ENCODE measurements at places on chromosomes 3 and 15.

GRCh38 chr3:14289590-14290461, 111.2 kb downstream of the LSM3 start:
- DNase-seq, result no peak

DNA sequence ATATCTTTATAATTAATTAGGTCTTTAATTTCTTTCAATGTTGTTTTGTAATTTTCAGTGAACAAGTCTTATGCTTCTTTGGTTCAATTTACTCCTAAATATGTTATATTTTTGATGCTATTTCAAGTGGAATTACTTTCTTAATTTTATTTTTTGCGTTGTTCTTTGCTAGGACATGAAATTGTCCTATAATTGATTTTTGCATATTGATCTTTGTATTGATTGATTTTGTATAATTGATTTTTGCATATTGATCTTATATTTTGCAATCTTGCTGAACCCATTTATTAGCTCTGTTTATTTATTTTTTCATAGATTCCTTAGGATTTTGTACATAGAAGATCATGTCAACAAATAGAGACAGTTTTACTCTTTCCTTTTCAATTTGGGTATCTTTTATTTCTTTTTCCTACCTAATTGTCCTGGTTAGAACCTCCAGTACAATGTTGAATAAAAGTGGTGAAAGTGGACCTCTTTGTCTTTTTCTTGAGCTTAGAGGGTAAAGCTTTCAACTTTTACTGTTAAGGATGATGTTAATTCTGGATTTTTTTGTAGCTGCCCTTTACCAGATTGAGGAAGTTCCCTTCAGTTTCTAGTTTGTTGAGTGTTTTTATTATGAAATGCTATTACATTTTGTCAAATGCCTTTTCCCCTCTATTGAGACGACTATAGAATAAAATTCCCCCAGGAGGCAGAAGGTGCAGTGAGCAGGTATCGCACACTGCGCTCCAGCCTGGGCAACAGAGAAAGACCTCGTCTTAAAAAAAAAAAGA, 36.8 kb upstream of the CCDC50 start:
- DNase-seq, result no peak

DNA sequence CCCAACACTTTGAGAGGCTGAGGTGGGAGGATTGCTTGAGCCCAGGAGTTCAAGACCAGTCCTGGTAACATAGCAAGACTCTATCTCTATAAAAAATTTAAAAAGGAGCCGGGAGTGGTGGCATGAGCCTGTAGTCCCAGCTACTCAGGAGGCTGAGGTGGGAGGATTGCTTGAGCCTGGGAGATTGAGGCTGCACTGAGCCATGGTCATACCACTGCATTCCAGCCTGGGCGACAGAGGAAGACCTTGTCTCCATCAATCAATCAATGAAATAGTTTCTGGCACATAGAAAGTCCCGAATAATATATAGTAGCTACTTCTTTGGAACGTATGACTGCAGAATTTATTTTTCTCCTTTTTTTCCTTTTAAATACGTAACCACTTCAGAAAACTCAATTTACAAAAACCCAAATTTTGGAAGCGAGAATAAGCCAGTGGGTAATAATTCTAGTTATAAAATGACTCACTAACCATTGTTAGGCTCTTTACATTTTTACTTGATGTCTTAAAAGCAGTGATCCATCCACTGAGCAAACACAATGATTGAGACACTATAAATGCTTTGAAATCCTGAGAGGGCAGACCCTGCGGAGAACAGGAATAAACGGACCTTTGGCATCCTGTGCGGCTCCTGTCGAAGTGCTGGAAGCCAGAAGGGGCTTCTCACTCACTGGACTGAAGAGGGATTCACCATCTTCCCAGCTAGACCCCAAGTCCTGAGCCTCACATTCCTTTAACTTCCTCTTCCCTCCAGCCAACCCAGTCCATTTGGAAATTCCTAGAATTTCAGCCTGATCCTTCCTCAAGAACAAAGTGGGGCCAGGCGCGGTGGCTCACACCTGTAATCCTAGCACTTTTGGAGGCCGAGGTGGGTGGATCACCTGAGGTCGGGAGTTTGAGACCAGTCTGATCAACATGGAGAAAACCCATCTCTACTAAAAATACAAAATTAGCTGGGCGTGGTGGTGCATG, 68.4 kb upstream of the MFGE8 start:
- DNase-seq, result no peak

DNA sequence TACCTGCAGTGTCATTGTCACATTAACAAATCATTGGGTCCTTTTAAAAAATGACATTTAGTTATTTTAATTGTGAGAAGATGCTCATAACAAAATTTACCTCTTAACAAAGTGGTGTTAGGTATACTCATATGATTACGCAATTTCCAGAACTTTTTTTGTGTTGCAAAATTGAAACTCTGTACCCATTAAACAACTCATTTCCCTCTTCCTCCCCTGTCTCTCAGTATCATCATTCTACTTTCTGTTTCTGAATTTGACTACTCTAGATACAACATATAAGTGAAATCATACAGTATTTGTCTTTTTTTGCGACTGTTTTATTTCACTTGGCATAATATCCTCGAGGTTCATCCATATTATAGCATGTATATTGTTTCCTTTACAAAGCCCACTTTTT, 58.7 kb upstream of the CHST2 start:
- no peak for DNase-seq

- DNase-seq, result no peak
Observed at GRCh38 chr3:32239307-32240158, 1.1 kb downstream of the CMTM8 start.

DNA sequence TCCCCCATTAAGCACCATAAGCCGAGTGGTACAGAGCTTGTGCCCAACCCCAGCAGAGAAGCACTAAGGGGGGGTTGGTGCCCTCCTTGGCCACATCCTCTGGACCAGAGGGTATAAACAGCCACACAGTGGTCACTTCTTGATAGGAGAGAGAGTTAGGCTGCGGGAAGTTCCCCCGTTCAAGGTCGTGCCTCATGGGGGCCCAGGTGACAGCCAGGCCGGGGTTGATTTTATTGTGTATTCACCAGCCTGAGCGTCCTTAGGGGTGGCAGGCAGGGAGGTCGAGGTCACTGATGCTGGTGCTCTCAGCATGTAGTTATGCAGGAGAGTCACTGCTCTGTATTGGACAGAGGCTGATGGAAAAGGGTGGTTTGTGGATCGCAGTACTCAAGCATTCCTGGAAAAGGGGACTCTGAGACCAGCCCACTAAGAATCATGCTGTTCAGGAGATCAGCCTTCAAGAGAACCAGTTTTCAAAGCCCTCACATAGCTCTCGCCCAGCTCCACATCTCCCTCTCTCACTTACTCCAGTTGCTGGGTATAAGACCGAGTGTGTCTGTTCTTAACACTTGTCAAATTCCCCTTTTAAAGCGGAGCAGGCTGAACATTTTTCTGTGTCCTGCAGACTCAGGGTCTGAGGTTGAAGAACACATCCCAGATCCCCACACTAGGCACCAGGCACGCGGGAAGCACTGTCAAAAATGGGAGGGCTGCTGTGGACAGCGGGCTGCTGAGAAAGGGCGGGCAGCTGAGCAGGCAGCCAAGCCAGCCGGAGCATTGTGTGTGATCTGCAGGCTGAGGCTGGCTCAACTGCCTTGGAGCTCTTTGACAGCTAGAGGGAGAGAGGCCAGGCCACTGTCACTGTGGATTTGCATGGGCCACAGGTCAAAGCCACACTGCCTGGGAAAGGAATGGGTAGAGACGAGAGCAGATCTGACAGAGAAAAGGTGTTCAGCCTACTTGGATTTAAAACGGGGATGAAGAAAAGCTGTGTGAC, 279.3 kb upstream of the LRRFIP2 start:
- DNase-seq, result peak; percentile 63

GRCh38 chr3:50259432-50260026, 9.4 kb upstream of the SEMA3B start:
- no peak for DNase-seq

GRCh38 chr3:159924411-159924810, 64.2 kb upstream of the IL12A start:
- no peak for DNase-seq

GRCh38 chr3:78724859-78725258, 1042.9 kb downstream of the ROBO1 start:
- DNase-seq, result no peak

DNA sequence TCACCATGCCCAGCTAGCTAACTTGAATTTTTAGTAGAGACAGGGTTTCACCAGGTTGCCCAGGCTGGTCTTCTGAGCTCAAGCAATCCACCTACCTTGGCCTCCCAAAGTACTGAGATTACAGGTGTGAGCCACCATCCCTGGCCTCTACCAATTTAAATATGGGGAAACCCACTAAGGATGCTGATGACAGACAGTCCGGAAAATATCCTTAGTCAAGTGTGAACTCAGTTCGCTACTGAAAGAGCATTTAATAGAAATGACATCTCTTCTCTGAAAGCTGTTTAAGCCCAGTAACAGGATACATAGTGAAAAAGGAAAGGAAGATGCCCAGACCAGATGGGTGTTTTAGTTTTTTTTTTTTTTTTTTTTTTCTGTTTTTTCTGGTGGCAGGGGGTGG, 7.7 kb upstream of the GRAMD2A start:
- no peak for DNase-seq

DNA sequence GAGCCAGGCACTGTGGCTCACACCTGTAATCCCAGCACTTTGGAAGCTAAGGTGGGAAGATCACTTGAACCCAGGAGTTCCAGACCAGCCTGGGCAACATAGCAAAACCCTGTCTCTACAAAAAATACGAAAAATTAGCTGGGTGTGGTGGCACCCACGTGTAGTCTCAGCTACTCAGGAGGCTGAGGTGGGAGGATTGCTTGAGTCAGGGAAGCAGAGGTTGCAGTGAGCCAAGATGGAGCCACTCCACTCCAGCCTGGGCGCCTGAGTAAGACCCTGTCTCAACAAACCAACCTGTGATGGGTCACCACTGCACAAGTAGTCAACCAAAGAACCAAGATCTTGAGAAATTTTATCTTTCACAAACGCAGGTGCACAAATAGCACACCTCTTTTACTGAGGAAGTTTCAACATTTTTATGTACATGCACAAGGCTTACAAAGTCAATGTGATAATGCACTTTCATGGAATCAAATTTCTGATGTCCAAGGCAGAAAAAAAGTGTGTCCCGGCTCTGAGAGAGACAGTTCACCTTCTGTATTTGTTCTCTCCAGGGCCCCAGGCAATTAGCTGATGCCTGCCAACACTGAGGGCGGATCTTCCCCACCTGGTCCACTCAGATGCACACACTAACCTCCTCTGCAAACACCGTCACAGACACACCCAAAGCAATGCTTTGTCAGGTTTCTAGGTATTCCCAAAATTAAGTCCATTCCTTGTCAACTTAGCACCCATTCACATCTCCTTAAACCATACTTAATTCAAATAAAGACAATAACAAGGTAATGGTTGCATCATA, 12.4 kb downstream of the ACAA1 start:
- no peak for DNase-seq

Measured in H7 (cell line).